ENCODE measurements at places on chromosomes 13 and 19.

DNA sequence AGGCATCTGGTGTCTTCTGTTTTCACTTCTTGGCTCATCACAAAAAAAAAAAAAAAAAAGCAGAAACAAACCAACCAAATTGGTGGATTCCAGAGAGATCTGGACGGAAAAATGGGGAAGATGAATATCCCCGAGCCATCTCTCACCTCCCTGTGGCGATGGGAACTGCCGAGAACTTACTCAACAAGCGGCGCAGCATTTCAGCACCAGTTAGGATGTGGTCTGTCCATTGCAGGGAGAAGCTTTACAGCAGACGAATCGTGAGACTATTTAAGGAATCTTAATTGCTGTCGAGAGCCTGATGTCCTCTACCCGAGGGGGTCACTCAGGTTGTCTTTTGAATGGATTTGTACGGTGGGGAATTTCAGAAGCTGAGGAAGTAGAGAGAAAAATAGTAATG, 17.3 kb upstream of the KDM4B start:
- DNase-seq = no peak

DNA sequence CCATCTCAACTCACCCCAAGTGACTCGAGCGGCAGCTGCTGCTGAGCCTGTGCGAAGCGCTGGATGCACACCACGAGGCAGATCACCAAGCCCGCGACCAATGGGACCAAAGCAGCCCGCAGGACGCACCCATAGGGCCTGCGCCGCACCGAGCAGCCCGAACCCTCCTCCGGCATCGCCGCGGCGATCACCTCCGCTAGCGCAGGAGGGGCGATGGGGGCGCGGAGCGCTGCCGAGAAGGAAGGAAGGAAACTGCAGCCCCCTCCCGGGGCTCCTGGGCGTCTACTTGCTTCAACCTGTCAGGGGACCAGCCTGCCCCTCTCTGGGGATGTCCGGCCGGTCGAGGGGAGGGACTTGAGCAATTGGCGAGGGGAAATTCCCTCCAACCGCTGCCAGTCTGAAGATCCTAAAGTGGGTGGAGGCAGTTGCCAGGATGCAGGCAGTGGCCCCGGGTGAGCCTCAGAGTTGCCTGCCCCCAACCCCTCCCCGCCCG, at the start of gene CD70:
CD70 (minus strand) TSS at position 324 of the 493 bp plus-strand sequence; CDS start at position 176, 148 bp downstream.
- peak; percentile 44 for DNase-seq

- no peak for DNase-seq
Measured at GRCh38 chr13:80840316-80840976, 499.5 kb upstream of the SPRY2 start.

DNA sequence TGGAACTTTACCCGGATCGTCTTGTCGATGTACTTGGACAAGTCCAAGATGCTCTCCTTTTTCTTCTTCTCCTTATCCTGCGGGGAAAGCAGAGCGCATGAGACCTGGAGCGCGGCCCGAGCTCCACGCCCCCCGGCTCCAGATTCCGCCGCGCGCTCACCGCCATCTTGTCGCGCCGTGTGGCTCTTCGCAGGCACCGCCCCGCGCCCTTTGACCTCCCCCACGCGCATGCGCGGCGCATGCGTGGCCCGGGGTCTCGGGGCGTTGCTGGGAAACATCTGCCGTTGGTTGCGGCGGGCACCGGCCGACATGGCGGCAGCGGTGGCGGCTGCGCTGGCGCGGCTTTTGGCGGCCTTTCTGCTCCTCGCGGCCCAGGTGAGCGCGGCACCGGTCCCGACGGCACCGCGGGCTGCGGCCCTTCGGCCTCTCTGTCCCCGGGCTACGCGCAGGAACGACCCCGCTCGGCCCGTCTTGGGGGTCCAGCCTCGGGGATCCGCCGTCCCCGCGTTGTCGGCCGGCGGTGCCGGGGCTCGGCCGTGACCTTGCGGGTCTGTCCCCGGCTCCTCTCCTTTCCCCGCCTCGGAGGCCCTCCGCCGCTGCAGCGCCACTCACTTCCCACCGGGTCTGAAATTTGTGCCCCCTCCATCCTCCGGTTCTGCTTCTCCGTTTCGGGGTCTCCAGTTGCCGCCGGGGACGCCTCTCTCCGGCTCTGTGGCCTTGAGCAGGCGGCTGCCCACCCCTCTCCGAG, at the start of the genes LSM7 and SPPL2B:
LSM7 (minus strand) TSS at position 186 of the 748 bp plus-strand sequence; CDS start at position 166, 20 bp downstream.
SPPL2B (plus strand) TSS at position 284 of the 748 bp plus-strand sequence; CDS start at position 310, 26 bp downstream.
- peak; percentile 83 for DNase-seq

GRCh38 chr13:97945342-97945741, 8.1 kb upstream of the IPO5 start:
- DNase-seq = no peak

DNA sequence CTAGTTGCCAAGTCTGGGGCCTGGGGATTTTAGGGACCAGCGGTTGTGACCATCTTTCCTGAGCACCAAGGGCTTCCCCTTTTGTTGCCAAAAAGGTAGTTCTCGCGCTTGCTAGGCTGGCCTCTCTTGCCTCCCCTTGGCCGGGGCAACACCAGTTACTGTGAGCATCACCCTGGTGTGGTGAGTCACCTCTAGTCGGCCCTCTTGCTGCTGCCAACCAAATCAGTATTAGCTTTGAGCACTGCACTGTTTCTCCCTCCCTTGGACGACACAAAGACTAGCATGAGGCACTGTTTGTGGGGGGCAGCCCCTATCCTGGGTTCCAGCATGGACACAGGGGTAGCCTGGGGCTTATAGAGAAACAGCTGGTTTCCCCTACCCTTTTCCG, 6.9 kb downstream of the SYDE1 start:
- DNase-seq = no peak

- no peak for DNase-seq
Measured at GRCh38 chr13:99760456-99760855, 211.1 kb downstream of the ZIC5 start.

- DNase-seq = no peak
Measured at GRCh38 chr13:28423010-28423409, 71.9 kb downstream of the FLT1 start.

DNA sequence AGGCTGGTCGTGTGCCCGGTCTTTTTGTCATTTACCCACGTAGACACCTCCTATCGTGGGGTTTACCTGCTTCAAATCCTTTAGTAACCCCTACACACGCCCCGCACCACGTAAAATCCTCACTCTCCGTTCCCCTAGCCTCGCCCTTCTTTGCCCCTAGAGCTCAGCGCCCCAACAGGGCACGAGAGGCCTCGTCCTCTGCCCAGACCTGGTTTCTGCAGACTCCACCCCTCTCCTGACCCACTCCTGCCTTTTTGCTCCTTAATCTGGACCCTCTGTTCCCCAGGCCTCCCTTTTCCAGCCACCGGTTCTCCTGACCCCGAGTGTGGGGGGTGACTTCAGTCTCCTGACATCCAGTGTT, 412 bp downstream of the ZNF528 start:
- DNase-seq = no peak

DNA sequence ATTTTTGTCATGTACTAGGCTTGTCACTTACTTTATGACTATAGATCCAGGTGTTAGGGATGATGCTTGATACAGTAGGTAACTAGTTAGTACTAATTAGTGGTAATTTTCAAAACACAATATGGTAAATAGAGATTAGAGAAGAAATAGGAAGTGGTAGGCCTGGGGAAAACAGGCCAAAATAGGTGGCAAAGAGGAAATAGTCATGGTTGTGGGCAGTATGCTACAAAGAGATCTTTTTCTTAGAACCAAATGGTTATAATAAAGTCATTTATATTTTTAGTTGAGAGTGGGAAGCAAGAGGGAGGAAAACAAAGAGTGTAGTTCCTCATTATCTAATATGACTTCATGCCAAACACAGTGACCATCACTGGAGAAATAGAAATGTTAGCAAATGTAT, 9.1 kb upstream of the VWA8 start:
- no peak for DNase-seq

DNA sequence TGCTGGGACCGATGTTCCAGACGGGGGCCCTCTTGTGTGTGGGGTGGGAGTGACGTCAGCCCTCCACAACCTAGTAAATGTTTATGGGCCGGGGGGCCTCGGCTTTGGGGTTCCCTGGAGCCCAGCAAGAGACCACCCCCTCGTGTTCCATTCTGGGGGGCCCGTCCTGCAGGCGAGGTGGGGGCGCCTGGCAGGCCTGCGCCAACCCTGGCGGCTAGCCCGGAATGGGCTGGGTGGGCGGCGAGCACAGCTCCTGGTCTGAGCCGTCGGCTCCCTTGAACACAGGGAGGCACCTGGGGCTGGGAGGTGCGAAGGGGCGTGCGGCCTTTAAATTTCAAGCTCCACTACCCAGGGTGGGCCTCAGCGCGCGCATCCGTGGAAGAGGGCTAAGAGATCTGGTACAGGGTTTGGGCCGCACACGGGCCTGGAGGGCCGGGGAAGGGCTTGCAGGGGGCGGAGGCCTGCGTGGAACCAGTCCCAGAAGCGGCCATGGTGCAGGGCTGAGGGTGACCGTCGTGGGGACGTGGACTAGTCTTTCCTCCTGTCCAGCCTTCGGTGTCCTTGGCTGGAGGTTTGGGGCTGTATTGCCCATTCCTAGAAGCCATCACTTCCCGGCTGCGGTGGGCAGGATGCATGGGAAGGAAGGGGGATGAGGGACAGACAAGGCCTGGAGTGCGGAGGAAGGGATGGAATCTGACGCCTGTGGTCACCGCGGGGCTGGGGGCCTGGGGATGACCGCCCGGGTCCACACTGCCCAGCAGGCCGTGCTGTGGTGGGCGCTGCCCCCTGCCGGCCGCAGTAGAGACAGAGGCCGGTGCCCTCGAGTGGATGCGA, 11.4 kb downstream of the NDUFA11 start:
- DNase-seq = no peak

DNA sequence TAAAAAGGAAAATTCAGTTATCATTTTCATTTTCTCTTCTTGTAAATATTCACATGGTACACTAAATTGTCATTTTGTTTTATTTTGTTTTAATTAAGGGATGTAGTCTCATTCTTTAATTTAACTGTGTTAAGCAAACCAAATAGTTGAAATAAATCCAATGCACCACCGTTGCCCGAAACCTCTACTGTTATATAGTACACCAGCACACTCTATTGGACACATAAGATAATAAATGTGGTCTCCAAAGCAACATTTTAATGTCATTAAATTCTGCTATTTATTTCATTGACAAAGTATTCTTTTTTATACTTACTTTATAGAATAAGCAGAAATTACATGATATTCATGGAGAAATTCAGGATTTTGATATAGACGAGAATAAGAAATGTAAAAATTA, 156.4 kb upstream of the FREM2 start:
- no peak for DNase-seq

DNA sequence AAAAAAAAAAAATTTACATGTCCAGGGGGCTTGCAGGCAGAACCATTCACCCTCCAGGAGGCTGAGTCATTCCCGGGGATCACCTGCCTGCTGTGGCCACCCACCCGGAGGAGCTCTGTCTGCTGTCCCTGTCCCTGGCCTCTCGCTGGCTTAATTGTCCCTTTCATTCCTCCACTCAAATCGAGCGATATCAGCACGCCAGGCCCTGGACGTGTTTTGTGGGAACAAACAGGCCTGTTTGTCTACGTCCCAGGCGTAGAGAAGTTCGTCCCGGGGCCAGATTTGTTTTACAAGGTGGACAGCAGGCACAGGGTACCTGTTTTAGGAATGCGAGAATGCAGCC, 21.2 kb downstream of the SULT2B1 start:
- no peak for DNase-seq

- DNase-seq = no peak
Measured at GRCh38 chr13:98056839-98057410, 86.0 kb upstream of the FARP1 start.

- no peak for DNase-seq
Measured at GRCh38 chr13:108249150-108249549, 20.4 kb upstream of the TNFSF13B start.

- DNase-seq = no peak
Measured at GRCh38 chr19:15432018-15432494, 13.3 kb upstream of the AKAP8L start.

DNA sequence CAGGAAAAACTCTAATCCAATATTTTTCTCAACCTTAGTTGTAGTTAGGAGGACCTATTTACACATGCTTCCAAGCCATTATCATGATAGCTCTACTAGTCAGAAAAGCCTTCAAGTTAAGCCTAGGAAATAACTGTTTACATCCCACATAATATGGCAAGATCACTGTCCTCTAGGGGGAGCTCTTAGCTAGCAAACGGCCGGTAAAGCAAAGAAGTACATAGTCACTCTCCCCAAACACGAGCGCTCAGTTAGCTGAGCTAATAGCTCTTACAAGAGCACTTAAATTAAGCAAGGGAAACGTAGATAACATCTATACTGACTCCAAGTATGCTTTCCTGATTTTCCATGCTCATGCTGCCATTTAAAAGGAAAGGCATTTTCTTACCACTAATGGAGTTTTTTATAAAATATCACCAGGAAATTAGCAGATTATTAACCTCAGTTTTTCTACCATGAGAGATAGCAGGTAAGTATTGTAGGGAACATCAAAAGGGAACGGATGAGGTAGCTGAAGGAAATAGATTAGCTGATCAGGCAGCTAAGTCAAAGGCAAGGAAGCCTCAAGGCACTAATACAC, 100.6 kb upstream of the PABPC3 start:
- no peak for DNase-seq

DNA sequence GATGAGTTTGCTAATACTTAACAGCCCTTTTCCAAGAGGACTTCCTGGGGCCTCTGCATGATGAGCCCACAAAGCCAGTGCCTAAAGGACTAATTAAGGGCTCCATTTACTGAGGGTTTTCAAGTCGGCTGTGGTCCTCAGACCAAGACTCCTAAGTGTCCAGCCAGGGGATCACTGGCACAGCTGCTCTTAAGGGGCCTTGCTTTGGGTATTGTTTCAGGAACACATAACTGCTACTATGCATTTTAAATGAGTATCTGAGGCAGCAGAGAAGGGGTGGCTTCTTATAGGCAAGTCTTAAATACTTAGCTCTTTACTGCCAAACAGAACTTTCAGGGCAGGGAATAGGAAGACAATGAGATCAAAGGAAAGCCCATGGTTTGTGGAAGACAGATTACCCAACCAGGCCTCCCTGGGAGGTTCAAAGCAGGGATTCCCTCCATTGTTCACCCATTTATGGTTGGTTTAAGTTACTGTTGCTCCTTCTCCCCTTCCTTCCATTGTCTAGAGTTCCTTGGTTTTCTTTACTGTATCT, 61.9 kb downstream of the TNFRSF19 start:
- no peak for DNase-seq

- no peak for DNase-seq
Measured at GRCh38 chr13:30108216-30108912, 199.0 kb downstream of the KATNAL1 start.

- no peak for DNase-seq
Measured at GRCh38 chr13:23771552-23771951, 117.6 kb downstream of the MIPEP start.

- peak; percentile 58 for DNase-seq
Measured at GRCh38 chr19:6736169-6736916, 1.0 kb downstream of the GPR108 start.

DNA sequence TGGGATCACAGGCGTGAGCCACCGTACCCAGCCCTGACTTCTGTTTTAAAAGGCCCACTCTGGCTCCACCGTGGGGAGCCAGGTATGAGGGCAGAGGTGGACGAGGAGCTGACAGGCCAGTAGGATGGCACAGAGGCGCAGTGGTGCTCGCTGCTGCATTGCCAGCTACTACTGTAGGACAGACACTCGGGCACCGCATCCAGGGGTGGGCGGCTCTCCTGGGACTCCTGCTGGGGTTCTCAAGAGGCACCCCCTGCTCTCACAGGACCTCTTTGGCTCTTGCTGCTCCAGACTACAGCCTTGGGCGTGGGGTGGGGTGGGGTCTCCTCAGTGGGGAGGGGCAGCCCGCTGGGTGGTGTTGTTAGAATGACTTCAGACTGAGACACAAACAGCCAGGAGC, 53.4 kb downstream of the LATS2 start:
- DNase-seq = no peak
